T follicular helper cell (primary cell): ENCODE measurements at places on chromosomes 5 and 9.

- DNase-seq, result peak; percentile 50
These were observed 25.3 kb downstream of the ZDHHC11B start for GRCh38 chr5:759111-759751.

DNA sequence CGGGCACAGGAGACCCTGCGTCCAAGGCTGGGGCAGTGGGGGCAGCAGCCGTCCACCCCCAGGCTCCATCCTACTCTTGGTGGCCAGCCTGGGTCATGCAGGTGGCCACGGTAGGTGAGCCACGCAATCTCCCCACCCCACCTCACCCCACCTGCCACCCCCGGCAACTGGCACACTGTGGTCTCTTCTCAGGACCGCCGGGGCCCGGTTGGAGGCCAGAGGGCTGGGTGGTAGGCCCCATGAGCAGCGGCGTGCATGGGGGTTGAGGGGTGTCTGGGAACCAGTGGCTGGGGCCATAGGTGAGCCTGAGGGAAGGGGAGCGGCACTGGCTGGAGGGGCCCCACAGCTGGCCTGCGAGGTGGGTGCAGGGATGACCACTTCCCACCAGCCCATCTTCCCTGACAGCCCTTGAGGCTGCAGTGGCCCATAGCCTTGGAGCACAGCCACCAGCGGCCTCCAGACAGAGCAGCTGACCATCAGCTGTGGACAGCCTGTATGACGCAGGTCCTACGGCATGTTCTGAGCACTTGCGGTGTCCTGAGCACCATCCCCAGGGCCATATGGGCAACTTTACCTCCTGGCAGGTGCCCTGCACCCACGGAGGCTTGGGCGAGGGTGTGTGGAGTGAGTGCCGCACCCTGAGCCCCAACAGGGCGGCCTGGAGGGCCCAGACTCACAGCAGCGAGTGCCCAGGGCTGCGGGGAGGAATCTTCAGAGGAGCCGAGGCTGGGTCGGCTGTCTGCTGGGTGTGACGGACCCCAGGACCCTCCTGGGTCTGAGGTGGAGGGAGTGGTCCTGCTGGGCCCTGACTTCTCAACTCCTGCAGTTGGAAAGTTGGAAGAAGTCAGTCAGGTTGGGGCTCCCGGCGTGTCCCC lies 47.4 kb downstream of the KCNT1 start:
- no peak for DNase-seq

- DNase-seq, result peak; percentile 61
These were observed 526 bp upstream of the GALNT10 start for GRCh38 chr5:154189819-154190594.

- DNase-seq, result no peak
These were observed 89.2 kb downstream of the FSTL4 start for GRCh38 chr5:133523013-133523658.

DNA sequence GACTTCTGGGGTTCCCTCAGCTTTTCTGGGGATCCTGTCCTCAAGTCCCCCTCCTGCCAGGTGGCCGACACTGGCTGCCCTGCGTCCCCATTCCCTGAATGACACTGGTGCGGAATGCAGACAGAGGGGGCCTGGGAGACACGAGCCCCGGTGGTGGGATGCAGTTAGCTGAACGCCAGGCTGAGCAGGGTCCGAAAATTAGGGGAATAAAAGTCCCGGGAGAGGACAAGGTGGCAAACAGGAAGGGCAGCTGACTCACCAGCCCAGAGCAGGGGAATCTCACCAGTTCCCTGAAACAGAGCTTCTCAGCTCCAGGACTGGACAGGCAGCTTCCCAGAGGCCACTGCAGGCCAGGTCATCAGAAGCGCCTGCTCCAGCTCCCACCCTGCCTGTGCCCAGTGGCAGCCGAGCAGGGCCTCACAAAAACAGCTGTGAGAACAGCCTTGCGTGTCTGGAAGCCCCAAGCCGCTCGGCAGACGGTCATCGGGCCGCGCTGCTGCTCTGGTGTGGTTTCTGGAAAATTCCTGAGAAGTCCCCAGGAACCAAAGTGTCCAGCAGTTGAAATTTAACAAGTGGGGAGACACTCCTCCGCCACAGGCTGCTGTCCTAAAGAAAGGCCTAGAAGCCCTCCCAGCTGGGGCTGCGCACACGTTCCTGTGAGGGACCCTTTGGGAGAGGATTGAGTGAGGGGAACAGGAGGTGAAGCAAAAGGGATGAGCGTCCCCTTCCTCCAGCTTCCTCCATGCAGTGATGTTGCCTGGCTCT lies 47.6 kb upstream of the EXOC3 start:
- no peak for DNase-seq

DNA sequence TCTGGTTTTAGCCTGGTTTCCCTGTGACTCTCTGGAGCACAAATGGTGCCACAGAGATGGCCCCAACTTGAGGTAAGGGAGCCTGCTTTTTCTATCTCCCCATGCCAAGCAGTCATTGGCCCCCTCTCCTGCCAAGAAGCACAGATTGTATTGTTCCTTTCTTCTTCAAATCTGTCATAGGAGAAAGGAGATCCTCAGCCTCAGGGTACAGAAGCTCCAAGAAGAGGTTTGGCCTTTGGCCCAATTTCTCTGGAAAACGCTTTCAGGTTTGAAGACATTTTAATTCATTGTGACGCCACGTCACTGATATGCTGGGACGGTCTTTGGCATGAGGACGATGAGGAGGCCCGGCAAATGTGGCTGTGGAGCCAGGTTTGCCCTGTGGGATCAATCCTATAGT lies 29.2 kb upstream of the PANK3 start:
- DNase-seq, result no peak

- DNase-seq, result no peak
These were observed 63.5 kb downstream of the C9orf50 start for GRCh38 chr9:129557192-129558036.

DNA sequence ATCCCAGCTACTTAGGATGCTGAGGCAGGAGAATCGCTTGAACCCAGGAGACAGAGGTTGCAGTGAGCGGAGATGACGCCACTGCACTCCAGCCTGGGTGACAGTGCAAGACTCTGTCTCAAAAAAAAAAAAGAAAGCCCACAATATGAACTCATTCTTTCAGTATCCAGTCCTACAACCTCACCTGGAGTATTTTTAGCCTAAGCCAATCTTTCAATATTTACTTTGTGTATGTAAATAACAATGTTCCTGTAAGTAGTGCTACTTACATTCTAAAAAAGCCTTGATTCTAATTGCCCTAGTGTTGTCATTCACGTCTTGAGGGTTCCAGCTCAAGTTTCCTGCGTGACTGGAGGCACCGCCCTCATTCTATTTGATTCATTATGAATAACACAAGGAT lies 62.0 kb downstream of the BHMT start:
- DNase-seq, result no peak

GRCh38 chr5:62138607-62139006 lies 167.4 kb upstream of the KIF2A start:
- no peak for DNase-seq

DNA sequence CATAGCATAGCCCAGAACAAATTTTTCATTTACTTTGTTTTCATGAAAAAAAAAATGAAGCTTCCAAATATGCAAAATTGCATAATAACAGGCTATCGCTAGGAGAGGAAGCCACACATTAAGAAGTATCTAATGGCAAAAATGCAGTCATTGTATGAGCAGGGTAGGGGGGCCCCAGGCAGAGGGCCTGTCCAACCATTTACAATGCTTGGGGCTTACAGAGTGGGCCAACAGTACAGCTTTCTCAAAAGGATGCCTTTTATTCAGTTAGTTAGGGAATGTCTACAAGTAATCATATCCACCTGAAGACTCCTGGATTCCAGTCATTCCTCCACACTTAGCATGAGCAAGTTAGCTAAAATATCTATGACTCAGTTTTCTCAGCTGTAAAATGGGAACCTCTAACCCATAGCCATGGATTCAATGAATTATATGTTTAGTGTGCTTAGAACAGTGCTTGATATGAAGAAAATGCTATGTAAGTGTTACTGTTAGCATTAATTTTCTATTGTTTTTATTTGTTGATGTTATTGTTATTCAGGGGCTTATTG lies 117.7 kb downstream of the GAS1 start:
- no peak for DNase-seq

DNA sequence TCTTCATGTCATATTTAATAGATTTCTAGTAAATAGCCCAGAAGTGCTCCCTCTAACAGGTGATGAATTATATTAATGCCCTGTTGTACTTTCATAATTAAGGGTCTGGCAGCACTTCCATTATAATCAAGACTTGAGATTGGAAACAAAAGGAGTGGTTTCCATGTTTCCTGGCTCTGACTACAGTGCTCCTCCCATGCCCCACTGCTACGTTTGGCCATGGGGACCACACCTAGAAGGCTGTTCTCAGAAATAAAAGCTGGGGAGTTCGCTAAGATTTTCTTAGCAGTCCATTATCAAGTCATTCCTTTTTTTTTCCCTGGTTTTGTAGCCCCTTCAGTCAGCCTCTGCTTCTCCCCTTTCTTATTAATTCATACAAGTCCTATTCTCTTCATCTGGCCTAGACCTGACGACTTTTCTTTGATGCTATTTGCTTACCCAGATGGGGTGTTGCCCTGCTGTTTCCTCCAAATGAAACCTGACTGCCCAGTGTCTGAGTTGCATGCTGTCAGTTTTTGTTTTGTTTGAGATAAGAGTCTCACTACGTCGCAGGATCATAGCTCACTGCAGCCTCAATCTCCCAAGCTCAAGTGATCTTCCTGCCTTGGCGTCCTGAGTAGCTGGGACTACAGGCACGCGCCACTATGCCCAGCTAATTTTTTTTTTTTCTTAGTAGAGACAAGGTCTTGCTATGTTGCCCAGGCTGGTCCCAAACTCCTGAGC lies 312.1 kb upstream of the EFNA5 start:
- no peak for DNase-seq

DNA sequence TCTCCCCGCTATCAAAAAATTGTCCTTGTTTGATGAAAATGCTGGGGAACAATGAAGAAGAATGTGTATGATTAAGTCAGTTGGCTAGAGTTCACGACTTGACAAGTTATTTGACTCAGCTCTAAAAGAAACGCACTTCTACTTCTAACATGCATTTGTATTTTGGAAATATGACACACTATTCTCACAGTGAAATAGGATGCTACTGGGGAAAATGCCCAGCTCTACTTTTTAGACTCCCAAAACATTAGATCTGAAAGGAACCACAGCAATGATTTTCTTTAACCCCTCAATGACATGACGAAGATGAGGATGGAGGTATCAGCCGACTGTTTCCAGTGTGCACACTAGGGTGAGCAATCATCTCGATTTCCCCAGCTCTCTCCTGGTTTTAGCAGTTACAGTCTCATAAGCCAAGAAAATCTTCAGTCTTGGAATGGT lies 83.6 kb upstream of the PCSK1 start:
- no peak for DNase-seq

GRCh38 chr9:76218886-76219445 lies 175.3 kb downstream of the RFK start:
- DNase-seq, result no peak

- peak; percentile 40 for DNase-seq
These were observed 106.6 kb downstream of the COL23A1 start for GRCh38 chr5:178483620-178484019.

DNA sequence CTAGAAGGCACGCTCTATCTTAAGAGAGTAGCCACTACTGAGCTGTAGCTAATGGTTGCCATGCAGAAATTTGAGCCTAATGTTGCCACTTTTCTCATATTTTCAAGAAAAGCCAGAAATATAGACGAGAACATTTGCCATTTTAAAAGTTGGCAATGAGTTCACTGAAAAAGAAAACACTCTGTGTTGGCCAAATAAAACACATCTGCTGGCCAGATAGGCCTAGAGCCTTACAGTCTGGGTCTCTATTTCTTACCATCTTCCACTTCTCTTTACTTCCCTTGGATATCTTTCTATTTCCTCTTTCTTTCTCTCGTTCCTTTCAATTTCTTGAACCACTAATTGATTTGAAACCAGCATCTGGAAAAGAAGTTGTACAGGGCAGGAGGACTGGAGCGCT lies 36.6 kb upstream of the VCAN start:
- DNase-seq, result no peak

- DNase-seq, result no peak
These were observed 310.8 kb downstream of the CDH12 start for GRCh38 chr5:22542340-22542739.

DNA sequence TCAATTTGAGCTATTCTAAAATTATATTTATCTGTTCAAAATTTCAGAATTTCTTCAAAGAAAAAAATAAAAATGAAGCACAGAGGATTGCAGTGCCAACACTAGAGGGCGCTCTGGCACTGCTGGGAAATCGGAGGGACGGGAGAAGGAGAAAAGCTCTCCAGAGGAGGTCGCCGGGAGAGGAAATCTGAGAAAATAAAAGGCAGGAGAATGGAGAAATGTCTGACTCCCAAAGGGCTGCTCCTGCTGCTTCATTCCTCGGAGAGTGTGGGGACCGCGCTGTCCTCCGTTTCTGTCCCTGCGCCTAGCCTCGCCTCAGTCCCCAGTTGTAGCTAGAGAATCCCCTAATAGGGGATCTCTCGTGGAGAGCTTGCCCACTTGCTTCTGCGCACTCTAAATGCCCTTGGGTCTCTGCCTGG lies 40.0 kb upstream of the ARSB start:
- peak; percentile 19 for DNase-seq

- no peak for DNase-seq
These were observed 535 bp downstream of the JMY start for GRCh38 chr5:79236362-79236969.

DNA sequence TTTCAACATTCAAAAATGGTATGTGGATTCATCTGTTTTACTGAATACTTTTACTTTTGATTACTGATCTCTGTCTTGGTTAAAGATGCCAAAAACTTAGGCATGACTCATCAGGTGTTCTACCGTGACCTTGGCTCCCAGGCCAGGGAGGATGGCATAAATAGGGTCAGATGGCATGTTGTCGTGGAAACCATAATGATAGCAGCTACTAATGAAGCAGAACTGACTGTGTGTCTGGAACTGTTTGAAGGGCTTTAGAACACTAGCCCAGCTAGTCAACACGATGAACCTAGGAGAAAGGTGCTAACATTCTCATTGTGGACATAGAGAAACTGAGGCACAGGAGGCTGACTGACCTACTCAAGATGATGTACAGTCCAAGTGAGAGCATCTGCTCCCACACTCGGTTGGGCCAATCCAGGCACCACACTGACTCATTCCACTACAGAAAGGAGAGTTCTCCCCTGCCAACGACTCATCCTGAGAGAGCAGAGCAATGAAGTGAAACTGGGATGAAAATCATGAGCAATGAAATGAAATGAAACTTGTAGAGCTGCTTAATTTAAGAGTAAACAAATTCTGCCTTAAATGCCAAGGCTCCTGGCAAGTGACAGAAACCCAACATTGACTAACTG lies 116.0 kb downstream of the TENT4A start:
- DNase-seq, result no peak

DNA sequence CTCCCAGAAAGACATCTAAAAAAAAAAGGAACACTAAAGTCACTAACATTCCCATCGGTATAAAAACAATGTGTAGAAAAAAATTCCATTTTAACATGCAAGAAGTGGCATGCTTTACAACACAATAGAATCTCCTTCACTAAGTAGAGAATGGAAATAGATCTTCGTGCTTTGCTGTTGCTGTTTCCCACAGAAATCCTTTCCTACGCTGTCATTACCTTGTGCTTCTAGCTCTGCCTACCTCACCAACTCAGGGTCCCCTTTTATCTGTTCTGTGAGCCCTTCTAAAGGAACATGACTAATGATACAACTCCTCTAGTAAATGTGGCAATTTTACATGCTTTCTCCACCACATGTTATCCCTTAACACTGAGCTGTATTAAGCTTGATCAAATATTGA lies 202.9 kb downstream of the MCTP1 start:
- DNase-seq, result no peak
